ENCODE measurements at places on chromosomes 13 and 19.

- no peak for DNase-seq
Measured at GRCh38 chr13:28626266-28626665, 32.7 kb upstream of the POMP start.

GRCh38 chr19:16970821-16971220, 55.8 kb downstream of the CPAMD8 start:
- DNase-seq = no peak

DNA sequence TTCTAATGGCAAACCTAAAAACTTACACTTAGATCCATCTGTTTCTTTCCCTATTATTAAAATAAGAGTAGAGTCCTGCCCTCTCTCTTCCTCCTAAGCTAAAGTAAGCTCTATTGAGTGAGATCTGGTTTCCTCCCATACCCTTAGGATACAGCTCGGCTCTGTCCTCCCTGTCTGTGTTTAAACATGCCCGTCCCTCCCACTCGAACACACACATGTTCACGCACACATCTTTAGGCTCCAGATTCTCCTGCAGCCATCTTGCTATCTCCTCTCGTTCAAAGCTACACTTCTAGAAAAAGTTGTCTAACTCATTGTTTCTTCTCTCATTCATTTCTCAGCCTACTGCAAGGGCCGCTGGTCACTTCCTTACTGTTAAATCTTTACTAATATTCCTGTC, 15.1 kb upstream of the CEBPG start:
- no peak for DNase-seq

GRCh38 chr19:9306443-9306842, 3.2 kb downstream of the ZNF699 start:
- DNase-seq = no peak

GRCh38 chr13:47549219-47549752, 451.8 kb downstream of the SUCLA2 start:
- DNase-seq = no peak

DNA sequence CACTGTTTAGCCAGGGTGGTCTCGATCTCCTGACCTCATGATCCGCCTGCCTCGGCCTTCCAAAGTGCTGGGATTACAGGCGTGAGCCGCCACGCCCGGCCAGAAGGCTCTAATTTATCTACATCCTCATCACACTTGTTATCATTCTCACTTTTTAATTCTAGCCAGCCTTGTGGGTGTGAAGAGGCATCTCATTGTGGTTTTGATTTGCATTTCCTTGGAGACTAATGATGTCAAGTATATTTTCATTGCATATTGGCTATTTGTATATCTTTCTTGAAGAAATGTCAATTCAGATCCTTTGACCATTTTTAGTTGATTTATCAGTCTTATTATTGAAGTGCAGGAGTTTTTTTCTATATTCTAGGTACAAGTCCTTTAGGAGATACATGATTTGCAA, 27.7 kb upstream of the HIF3A start:
- no peak for DNase-seq

DNA sequence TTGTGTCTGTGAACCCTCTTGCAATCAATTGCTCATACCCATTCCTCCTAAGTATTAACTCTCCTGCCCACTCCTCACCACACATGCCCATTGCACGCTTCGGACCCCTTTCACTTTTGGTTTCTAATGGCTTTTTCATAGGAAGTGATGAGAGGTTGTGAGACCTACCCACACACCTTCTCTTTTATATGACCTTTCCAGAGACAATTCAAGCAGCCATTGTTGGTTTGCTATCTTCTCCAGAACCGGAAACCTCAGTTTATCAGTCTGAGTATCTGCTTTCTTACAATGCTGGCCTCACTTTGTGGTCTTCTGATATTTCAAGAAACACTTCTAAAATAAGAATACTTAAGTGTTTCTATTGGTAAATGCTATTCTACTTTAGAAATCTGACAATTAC, 1550.8 kb upstream of the SLC10A2 start:
- no peak for DNase-seq

- DNase-seq = no peak
Measured at GRCh38 chr19:50167314-50167721, 4.2 kb upstream of the IZUMO2 start.

- no peak for DNase-seq
Measured at GRCh38 chr13:32115066-32115465, 83.5 kb downstream of the FRY start.

- no peak for DNase-seq
Measured at GRCh38 chr19:4059453-4059871, 7.2 kb downstream of the ZBTB7A start.

DNA sequence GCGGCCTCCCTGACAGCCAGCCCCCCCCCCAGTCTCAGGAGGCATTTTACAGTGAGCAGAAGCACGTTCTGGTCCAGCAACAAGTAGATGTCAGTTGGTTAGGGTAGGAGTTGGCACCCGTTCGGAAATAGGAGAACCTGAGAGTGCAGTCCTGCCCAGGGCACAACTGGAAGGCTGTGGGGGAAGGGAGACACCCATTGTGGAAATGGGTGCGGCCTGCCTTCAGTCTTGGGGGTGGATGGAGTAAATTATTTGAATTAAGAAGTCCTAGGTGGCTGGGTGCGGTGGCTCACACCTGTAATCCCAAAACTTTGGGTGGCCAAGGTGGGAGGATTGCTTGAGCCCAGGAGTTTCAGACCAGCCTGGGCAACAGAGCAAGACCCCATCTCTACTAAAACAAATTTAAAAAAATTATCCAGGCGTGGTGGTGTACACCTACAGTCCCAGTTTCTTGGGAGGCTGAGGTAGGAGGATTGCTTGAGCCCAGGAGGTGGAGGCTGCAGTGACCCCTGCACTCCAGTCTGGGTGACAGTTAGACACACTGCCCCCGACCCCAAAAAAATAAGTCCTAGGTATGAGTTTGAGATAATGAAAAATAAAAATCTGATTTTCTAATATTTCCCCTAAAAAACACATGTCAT, 1.2 kb downstream of the CIRBP start:
- DNase-seq = no peak

- DNase-seq = no peak
Measured at GRCh38 chr19:42246143-42246921, 3.9 kb upstream of the GSK3A start.

GRCh38 chr19:54325194-54325621, 12.2 kb upstream of the LILRA5 start:
- DNase-seq = peak; percentile 27

DNA sequence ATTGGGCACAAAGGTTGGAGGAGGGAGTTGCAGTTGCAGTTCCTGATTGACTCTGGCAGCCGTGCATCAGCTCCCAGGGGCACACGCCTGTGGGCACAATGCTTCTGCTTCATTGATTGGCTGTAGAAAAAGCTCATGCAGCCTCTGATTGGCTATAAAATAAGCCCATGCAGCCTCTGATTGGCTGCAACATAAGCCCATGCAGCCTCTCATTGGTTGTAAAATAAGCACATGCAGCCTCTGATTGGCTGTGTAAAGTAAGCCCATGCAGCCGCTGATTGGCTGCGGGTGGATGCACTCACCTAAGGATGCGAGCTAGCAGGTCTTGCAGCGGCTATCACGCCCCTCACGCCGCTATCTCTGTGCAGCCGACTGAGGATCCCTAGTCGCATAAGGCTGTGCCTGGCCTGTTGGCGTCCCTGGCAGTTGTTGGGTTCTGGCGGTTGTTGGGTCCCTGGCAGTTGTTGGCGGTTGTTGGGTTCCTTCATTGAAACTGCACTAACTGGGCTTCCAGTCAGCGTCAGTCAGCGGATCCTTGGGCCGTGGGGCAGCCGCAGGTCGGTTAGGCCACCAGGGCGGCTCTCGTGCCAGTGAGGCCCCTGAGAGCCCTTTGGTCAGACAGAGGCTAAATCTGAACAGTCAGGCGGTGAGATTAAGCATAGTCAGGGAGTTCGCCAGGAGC, at the start of gene SIGLECL1:
TSS of gene SIGLECL1 (plus strand) at position 295 of the 682 bp plus-strand sequence. CDS start 12,993 bp downstream, outside the sequence.
- no peak for DNase-seq

- DNase-seq = no peak
Measured at GRCh38 chr19:48914181-48914580, 14.1 kb downstream of the NUCB1 start.

GRCh38 chr19:2171349-2172145, 7.8 kb downstream of the DOT1L start:
- DNase-seq = peak; percentile 50

DNA sequence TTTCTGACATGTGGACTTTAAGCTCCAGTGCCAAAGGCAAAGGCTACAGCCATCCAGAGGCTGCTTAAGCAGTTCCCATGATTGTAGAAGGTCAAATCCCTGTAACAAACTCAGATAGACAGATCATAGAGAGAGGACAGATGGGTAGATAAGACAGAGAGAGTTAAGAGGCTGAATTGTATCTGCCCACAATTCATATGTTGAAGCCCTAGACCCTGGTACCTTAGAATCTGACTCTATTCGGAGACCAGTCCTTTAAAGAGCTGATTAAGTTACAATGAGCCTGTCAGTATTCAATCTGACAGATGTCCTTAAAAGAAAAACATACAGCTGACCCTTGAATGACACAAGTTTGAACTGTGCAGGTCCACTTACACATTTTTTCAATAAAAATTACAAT, 115.2 kb downstream of the RAP2A start:
- DNase-seq = no peak

DNA sequence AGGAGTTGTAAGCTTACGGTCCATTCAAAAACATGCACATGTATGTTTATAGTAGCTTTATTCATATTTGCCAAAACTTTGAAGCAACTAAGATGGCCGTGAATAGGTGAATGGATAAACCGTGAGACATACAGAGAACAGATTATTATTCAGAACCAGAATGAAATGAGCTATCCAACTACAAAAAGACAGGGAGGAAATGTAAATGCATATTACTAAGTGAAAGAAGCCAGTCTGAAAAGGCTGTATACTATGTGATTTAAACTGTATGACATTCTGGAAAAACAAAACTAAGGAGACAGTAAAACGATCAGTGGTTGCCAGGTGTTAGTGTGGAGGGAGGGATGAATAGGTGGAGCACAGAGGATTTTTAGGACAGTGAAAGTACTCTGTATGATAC, 19.9 kb downstream of the NDFIP2 start:
- DNase-seq = no peak

DNA sequence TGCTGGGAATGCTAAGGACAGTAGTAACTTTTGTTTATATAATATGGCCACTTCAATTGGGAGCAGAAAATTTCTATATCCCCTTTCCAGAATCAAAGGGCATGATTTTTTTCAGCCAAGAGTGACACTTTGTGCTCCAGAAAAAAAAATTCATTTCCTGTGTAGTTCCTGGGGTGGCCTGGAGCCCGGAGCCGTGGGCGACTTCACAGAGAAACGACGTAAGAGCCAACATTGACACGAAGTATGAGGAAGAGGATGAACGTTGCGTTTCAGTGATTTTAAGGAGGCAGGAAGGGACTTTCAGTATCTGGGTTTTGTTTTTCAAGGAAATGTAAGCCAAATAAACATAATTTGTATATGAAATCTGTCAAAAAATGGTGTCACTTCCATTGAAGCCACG, 187.6 kb downstream of the STK24 start:
- DNase-seq = no peak

DNA sequence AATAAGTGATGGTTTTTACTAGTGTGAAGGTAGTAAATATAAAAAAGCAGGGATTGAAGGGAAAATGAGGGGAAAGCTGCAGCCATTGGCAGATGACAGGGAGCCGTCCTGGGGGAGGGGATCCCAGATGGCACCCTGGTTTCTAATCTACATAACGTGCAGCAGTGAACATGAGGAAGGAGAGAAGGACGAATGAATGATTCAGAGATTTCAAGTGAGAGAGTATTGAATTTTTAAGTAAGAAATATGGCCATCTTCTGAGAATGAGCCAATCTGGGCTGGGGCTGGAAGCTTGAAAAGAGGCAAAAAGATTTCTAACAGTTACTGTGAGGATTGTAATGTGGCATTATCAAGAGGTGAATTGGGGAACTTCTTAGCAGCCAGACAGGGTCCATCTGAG, 414.2 kb downstream of the MYO16 start:
- DNase-seq = no peak

GRCh38 chr13:27151798-27152599, 19.6 kb downstream of the USP12 start:
- DNase-seq = no peak

DNA sequence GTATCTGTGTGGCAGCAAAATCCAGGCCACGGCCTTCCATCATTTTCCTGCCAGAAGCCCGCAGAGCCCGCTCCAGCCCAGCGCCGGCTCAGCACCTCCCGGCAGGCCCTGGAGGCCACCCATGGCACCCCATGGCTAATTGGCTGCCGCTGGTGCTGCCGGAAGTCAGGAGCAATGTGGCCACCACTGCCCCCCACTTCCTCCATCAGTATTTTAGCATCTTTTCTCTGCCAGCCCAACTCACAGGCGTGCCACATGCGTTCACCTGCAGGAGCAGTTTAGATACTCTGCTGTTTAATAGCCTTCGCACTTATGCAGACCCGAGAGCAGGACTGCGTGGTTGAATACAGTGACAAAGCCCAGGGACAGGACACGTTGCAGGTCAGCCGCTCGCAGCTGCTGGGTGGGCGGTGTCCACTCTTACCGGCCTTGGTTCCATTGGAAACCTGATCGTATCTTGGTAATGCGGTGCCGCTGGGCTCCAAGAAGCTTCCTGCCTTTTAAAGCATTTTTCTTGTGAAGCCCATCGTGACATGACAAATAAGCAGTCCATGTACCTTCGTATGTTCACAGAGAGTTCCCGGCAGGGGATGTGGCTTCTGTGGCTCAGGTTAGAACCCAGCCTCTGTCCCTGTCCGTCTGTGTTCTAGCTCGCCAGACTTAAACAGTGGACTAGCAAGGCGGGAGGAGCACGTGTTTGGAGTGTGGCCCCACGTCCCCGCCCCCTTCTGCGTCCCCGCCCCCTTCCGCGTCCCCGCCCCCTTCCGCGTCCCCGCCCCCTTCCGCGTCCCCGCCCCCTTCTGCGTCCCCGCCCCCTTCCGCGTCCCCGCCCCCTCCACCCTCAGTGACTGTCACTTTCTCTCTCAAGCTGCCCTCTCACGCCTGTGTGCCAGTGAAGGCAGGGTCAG, 162.0 kb upstream of the SOX1 start:
- no peak for DNase-seq

- DNase-seq = no peak
Measured at GRCh38 chr19:49355909-49356353, 6.3 kb downstream of the TEAD2 start.

- DNase-seq = no peak
Measured at GRCh38 chr13:64553411-64554129, 2676.6 kb downstream of the PCDH9 start.

DNA sequence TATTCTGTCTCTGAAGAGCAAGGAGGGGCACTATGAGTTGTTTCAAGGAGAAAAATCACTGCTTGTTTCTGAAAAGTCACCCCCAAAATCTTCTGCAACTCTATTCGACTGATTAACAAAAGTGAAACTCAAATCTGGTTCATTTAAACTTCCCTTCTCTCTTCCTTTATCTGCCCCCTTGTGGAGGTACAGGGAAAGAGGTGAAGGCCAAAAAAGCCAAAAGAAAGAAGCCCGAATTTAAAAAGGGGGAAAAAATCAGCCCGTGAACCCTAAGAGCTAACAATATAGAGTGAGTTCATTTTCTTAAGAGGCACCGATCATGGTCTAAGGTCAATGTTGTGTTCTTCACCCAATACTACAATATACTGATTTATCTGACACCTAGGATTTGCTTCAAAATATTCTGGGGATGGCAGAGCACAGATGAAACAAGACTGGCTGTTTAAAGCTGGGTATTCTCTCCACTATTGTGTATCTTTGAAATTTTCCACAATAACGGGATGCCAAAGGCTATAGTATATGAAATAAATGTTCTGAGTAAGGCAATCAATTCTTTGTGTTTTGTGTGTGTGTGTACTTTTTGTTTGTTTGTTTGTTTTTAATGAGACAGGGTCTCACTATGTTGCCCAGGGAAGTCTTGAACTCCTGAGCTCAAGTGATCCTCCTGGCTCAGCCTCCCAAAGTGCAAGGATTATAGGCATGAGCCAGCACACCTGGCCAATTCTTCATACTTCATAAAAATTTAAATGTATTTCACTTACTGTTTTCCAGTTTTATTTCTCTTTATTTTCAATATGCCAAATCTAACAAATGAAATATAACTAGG, 55.0 kb upstream of the EEF1AKMT1 start:
- DNase-seq = no peak

Data from activated T-cell treated with anti-CD3 and anti-CD28 coated beads for 1 hour (primary cell).